ENCODE measurements at places on chromosomes 5 and 9.
A peak's percentile ranks its signal among the peaks of the same experiment; 100 is the strongest.

- no peak for DNase-seq
Measured at GRCh38 chr5:169629847-169630548, 7.1 kb upstream of the DOCK2 start.

DNA sequence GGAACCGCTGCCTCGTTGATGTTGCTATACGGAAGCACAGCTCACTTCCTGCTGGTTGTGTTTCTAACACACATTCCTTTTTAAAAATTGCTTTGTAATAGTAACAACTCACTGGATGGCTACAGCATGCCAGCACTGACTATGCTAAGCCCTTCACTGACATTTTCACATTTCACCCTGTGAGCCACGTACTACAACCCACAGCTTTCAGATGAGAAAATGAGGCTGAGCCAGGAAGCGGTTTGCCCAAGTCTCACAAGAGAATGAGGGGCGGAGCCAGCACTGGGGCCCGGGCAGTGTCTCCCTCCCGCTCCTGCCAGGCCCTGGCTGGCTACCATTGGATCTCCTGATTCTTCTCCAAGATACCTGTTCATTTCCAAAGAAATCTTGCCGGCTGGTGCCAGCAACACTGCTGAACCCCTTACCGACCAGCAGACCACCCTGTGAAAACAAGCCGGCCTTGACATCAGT, 38.3 kb downstream of the FAM78A start:
- DNase-seq = peak; percentile 76

- no peak for DNase-seq
Measured at GRCh38 chr5:43369651-43370050, 42.5 kb downstream of the CCL28 start.

GRCh38 chr5:171798418-171798817, 12.8 kb downstream of the SMIM23 start:
- no peak for DNase-seq

- no peak for DNase-seq
Measured at GRCh38 chr5:74401946-74402320, 238.6 kb downstream of the ENC1 start.

- peak; percentile 88 for DNase-seq
Measured at GRCh38 chr5:93620487-93621326, 37.7 kb downstream of the NR2F1 start.

DNA sequence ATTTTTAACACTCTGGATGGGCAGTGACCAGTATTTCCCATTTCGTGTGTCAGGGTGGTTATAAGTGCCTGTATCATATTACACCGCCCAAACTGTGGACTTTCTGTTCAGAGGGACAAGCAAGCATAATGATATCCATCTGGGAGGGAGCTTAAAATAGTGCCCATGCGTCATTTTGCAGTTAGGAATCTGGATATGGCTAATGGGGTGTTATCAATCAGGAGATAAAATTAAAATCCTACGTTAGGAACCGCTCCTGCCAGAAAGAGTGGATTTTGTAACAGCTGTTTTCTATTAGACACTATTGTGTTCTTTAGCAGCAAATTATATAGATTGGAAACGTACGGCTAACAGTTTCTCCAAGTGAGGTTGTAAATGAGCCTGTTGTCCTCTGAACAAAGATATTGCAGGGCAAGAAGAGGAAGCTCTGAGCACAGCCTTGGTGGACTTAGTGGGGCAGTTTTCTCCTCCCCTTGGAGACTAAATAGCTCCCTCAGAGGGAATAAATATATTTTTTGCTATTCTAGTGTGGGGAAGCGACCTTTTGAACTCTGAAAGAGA, 160.4 kb downstream of the SPATA31D1 start:
- no peak for DNase-seq

GRCh38 chr5:27818888-27819287, 780.5 kb upstream of the CDH9 start:
- no peak for DNase-seq

DNA sequence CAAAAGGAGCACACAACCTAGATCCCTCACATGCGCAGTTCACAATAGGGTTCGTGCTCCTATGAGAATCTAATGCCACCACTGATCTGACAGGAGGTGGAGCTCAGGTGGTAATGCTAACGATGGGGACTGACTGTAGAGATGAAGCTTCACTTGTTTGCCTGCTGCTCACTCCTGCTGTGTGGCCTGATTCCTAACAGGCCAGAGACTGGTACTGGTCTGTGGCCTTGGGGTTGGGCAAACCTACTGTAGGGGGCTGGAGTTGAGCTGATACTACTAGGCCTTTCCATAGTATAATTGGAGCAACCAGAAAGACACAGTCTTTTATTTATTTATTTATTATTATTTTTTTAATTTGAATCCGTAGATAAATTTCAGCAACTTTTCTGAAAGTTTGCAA, 5.3 kb downstream of the LNPEP start:
- DNase-seq = no peak

DNA sequence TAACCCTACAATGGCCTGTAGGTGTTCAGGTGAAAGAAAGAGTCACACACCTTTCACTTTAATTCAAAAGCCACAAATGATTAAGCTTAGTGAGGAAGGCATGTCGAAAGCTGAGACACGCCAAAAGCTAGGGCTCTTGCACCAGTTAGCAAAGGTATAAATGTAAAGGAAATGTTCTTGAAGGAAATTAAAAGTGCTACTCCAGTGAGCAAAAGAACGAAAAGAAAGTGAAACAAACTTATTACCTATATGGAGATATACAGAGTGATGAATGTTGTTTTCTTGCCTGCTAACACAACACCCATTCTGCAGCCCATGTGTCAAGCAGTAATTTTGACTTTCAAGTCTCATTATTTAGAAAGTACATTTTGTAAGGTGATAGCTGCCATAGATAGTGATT, 254.2 kb upstream of the SLC24A2 start:
- no peak for DNase-seq

DNA sequence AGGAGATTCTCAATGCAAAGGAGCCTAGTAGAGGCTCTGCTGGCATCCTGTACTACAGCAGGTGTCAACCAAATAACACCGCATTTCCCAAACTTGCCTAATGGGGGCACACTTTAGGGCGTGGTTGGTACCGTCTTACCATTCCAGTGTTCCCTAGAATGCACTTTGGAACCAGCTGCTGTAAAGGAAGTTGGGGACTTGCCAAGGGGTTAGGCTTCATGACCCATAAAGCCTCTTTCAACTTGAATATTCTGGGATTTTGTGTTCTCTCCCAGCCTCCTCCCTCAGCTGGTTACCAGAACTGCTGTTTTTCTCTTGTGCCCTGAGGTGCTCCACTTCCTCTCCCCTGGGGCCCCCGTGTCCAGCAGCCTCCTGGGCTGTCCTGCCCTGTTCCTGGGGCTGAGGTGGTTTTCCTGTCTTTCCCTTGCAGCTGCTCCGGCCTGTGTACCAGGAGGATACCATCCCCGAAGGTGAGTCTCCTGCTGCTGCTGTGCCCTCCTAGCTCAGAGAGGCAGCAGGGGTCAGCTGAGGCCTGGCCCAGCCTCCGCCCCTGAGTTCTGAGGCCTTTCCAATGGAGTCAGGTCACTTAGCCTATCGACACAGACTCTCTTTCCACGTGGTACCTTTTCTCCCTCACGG, 44.7 kb downstream of the RGS3 start:
- DNase-seq = peak; percentile 56

All from GM23338 (cell line).